Bone marrow (tissue), 2 donors: ENCODE measurements at places on chromosomes 5 and 9.

GRCh38 chr9:112032009-112032408 is 135.4 kb downstream of the UGCG start:
- no peak for DNase-seq

GRCh38 chr5:54093081-54093492 is 217.3 kb downstream of the ARL15 start:
- no peak for DNase-seq

DNA sequence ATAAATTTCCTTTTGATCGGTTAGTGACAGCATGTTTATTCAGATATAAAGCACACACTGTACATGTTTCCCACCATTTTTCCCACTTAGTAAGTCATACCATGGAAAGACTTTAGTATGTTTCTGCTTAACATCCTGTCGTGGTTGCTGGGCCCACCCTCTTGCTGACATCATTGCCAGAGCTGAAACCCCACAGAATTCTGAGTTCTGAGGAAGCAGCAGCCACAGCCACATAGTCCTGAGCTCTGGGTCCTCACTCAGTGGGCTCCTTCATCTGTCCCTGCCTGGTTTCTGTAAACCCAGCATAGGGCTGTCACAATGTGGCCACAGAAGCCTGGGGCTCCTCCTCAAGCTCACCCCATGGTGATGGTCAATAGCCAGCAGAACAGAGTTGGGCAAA is 441.5 kb downstream of the ENC1 start:
- DNase-seq, result no peak

- no peak for DNase-seq
Observed at GRCh38 chr9:75451045-75451444, 362.7 kb downstream of the OSTF1 start.

- DNase-seq, result no peak
Observed at GRCh38 chr5:88602584-88602983, 280.4 kb downstream of the MEF2C start.

DNA sequence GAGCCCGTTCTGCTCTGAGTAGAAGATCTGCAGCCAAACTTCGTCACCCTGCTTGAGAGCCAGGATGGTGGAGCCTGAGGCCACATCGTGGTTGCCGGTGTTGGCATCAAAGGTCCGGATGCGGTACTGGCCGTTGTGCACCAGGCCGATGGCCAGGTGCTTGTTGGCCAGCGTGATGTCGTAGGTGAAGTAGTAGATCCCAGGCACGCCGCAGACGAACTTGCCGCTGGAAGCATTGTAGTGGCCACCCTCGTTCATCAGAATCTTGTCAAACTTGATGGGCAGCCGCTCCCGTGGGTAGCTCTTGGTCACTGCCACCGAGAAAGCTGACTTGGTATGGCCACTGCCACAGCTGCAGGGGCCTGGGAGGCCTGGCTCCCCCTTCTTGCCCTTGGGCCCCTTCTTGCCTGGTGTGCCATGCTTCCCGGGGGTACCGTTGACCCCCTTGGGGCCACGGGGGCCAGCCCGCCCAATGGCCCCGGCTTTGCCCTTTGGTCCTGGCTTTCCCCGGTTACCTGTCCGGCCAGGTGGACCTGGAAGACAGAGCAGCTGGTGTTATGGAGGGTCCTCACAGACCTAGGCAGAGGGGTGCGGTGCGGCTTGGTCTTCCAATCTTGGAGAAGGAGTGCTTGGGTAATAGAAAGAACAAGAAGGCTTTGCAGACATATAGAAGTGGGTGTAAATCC is 21.0 kb downstream of the C1QTNF2 start:
- DNase-seq, result no peak

GRCh38 chr9:34246453-34246852 is 67.6 kb downstream of the UBAP1 start:
- DNase-seq, result no peak

DNA sequence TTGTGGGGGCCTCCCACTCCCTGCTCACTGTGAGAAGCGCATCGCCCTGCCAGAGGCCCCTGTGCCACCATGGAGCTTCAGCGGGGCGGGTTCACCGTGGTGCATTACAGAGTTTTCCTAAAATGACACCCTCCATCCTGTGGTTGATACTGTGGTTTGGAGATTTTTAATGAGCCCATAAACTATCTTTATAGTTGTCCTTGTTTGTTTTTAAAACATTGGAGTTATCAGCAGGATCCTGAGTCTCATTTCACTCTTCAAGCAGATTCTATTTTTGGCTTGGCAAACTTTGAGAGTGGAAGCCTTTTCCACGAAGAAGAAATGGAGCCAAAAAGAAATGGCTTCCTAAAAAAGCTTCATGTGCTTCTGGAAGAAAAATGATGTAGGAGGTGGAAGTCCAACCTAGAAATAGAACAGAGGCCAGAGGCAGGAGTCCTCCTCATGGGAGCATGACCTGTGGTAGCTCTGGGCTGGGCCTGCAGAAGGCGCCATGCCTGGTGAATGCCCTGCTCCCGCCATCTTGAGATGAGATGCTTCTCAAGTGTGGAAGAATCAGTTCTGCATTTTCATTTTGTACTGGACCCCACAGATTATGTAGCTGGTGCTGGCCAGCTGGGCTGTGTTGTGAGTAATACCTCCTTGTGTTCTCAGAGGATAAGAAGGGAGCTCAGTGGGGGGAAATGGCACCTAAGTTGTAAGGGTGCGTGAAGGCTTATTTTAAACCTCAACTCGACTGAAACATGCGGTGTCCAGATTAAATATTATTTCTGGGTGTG is 79.0 kb upstream of the RAI14 start:
- no peak for DNase-seq

DNA sequence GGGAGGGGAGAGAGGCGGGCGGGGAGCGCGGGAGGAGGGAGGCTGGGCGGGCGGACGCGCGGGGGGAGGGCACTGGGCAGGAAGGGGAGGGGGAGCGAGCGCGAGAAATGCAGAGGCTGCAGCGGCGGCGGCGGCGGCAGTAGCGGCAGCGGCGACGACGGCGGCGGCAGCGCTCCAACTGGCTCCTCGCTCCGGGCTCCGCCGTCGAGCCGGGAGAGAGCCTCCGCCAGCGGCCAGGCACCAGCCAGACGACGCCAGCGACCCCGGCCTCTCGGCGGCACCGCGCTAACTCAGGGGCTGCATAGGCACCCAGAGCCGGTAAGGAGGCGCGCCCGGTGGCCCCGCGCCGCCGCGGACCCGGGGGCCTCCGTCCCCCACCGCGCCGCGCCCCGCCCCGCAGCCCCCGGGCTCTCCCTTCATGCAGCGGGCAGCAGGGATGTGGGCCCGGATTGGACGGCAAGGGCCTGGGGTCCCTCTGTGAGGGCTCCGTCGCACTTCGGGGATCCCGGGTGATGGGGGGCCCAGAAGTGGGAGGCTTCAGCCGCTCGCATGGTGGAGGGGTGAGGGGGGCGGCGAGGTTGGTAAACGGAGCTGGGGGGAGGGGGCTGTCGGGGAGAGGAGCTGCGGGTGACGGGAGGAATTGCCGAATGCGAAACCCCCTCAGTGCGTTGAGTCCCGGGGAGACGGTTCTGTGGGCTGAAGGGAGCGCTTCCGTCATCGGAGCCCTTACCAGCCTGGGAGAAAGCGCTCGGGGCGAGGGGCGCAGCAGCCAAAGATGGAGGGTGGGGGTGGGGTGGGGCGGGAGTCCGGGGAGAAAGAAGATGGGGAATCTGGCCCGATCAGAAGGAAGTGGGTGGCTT is at the start of gene BASP1:
Gene BASP1, plus strand, starts transcription at position 139 of the 860 bp plus-strand sequence. CDS start 57,586 bp downstream, outside the sequence.
- no peak for DNase-seq

GRCh38 chr5:32008746-32009145 is 165.4 kb downstream of the GOLPH3 start:
- no peak for DNase-seq

- DNase-seq, result no peak
Observed at GRCh38 chr5:157659868-157660660, 7.8 kb upstream of the SOX30 start.

DNA sequence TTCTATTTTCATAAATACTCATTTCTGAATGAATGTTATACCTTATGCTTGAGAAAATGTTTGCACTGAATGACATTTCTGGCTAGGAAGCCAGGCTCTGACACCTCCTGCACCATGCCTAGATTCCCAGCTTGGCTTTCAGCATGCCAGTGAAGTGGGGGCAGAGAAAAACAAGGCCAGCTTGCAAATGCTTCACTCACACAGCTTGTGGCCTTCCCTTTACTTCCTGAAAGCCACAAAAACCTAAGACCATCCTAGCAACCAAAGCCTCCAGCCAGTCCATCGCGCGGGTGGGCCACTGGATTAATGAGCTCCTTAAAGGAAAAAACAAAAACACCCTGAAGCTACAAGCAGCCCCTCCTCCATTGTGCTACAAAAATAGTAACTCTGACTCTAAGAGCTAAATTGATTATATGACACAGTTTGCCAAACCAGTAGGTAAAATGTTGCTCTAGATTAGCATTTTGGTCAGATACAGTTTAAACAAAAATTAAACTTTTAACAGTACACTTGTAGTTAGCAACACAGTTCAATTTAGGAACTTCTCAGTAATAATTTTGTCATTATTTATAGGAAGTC is 159.9 kb downstream of the TSSK1B start:
- no peak for DNase-seq

- no peak for DNase-seq
Observed at GRCh38 chr5:136886608-136887007, 521.3 kb upstream of the TRPC7 start.

DNA sequence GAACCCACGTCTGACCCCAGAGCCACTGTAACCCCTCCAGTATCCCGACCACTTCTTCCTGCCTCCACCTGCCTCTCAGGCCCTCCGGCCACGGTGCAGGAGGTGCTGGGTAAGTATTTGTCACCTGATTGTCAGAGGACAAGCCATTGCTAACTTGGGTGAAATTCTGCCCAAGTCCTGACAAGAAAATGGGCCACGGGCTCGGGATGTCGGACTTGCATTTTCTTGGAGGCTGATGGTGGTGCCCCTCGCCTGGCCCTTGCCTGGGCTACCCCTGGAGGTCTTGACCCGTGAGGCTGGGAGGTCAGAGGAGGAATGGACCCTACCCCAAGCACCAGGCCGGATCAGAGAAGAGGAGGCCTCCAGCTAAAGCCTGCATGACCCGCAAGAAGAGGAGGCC is 149.7 kb upstream of the COL5A1 start:
- no peak for DNase-seq

DNA sequence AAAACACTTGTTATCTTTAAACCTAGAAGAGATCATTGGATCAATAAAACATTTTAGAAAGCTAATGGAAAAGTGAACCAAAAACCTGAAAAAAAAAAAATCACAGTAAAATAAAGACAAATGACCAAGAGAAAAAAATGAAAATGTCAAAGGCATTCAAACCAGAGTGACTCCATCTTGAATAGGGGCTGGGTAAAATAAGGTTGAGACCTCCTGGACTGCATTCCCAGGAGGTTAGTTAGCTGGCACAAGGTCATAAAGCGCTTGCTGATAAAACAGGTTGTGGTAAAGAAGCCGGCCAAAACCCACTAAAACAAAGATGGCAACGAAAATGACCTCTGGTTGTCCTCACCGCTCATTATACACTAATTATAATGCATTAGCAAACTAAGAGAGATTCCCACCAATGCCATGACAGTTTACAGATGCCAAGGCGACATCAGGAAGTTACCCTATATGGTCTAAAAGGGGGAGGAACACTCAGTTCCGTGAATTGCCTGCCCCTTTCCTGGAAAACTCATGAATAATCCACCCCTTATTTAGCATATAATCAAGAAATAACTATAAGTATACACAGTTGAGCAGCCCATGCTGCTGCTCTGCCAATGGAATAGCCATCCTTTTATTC is 116.7 kb upstream of the NEK6 start:
- DNase-seq, result no peak

GRCh38 chr9:126440940-126441339 is 114.3 kb downstream of the MVB12B start:
- no peak for DNase-seq

- no peak for DNase-seq
Observed at GRCh38 chr9:6631207-6631512, 14.4 kb downstream of the GLDC start.

GRCh38 chr5:173053041-173053440 is 3.1 kb upstream of the CREBRF start:
- no peak for DNase-seq

DNA sequence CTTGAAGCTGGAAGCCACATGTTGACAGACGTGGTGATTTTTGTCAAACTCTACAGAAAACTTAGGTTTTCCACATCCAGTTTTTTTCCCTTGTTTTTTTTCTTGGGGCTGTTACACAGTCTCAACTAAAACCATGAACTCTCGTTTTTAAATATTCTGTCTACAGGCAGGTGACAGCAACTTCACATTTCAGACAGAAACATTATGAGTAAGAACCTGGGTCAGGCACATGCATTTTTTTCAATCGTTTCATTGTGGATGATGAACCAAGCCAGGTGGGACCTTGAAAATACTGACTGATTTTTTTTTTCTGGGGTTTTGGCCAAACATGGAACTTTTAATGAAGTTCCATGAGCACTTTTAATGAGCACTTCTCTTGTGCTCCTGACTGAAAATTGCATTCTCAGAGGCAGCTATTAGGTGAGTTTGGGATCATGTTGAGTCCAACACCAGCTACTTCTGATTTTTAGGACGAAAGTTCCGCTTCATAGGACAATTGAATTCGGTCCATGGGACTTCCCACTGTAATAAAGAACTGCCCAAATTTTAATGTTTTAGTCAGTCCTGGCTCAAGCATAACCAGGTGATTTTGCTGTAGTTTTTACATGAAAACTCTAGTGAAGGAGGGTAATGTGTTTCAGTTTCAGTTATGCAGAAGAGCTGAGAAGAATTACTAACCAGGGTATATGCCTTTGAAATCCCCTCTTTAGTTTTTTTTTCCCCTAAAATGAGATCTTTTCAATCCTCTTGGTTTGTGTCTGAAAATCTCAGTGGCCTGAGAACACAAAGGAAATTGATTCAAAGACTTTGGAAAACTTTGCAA is 93.2 kb upstream of the ADAMTS16 start:
- DNase-seq, result no peak

DNA sequence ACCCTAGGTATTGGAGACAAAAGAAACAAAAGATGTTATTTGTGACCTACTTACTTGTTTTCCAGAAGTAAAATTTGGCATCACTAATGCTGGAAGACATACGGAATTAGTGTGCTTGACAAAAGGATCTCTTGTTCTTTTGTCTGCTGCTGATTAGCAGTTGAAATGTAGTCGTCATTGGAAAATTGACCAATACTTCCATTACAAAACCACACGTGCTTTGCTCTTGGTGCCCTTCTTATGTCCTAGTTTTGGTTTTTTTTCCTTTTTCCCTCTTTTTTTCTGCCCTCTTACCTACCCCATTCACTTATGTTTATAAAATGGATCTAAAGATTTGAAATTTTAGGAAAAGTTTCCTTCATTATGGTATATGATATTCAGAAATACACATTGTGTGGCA is 197.4 kb downstream of the FER start:
- DNase-seq, result no peak

GRCh38 chr9:114282926-114283325 is 40.0 kb upstream of the ORM1 start:
- no peak for DNase-seq

GRCh38 chr9:74391816-74392215 is 105.3 kb upstream of the RORB start:
- DNase-seq, result no peak

GRCh38 chr5:128695791-128696530 is 157.9 kb upstream of the FBN2 start:
- DNase-seq, result no peak

GRCh38 chr9:32497921-32498320 is 28.1 kb downstream of the RIGI start:
- DNase-seq, result no peak

- no peak for DNase-seq
Observed at GRCh38 chr5:169668732-169669131, 31.7 kb downstream of the DOCK2 start.
